ENCODE measurements at places on chromosomes 2 and 18.

DNA sequence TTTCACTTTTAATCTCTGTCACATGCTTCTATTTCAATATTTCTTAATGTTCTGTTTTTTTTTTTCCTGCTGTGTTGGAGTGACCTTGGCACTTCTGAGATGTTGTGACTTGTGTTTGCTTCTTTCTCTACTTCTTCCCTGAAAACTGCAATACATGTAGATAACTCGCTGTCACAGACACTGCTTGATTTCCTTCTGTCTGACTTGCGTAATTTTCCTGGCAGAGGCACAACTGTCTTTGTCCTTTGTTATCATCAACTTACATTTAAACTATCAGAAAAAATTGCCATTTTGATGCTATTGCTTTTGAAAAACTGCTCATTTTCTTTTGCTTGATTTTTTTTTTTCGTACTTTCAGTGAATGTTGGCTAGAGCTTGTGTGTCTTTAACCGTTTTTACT, 69.0 kb downstream of the BABAM2 start:
- DNase-seq = no peak

- no peak for DNase-seq
Measured at GRCh38 chr2:162057426-162057825, 16.6 kb downstream of the DPP4 start.

- DNase-seq = no peak
Measured at GRCh38 chr2:15808204-15808910, 132.0 kb upstream of the MYCN start.

DNA sequence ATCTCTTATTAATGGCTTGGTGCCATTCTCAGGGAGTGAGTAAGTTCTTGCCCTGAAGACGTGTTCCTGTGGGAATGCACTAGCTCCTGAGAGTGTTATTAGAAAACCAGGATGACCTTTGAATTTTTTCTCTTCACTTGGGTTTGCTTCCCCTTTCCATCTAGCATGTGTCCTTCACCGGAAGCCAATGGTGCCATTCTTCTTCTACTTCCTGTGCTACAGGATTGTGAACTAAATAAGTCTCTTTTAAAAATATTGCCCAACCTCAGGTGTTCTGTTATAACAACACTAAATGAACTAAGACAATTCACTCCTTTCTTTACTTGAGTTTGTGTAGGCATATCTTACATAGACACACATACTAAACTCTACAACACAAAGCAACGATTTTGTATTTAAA, 447.0 kb downstream of the SOX11 start:
- DNase-seq = no peak

DNA sequence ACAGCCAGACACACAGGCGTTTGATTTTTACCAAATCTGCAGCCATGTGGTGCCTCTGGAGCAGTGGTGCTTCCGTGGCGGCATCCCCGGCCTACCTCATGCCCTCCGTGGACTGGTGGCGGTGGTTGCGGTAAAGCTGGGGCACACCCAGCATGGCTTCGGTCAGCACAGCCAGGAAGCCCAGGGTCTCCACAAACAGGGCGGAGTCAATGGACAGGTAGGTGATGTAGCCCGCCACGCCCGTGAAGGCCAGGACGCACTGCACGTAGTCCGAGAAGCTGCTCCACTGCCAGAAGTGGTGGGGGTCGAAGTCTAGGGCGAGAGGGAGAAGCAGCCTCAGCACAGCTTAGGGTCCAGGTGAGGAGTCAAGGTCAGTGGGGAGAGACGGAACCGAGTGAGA, 32.4 kb downstream of the SLC66A2 start:
- no peak for DNase-seq

- DNase-seq = no peak
Measured at GRCh38 chr18:46155641-46156051, 51.5 kb downstream of the HAUS1 start.

GRCh38 chr18:31329787-31330438, 12.0 kb downstream of the DSG1 start:
- no peak for DNase-seq

- DNase-seq = no peak
Measured at GRCh38 chr2:233412405-233412804, 58.1 kb downstream of the DGKD start.

DNA sequence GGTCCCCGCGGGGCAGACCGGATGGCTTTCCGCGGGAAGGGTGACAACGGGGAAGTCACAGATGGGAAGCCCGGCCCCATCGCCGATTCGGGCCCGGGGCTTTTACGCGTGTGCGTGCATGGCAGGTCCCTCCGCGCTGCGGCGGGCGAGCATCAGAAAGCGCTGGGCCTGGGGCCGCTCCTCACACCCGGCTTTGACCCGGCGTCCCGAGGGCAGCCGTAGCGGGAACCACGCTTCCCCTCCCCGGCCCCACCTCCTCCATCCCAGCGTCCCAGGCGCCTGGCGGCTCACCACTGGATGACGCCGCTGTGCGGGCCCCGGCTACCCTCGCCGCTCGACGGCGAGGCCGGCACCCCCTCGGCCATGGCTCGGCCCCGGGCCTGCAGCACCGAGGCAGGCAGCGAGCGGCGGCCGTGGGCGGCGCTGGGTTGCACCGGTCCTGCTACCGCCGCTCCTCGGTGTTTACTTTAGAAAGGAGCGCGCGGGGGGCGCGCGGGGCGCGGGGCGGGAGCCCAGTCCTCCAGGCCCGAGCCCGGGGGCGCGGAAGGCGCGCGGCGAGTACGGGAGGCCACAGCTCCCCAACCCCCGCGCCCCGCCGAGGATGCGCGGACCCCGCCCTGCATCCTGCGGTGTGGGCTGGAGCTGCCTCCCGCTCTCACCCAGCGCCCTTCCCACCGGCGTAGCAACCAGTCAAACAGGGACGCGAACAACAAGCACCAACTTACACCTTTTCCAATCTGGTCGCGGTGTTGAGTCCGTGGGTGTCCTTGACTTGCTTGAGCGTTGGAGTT, 806 bp downstream of the RFX8 start:
- DNase-seq = peak; percentile 26

DNA sequence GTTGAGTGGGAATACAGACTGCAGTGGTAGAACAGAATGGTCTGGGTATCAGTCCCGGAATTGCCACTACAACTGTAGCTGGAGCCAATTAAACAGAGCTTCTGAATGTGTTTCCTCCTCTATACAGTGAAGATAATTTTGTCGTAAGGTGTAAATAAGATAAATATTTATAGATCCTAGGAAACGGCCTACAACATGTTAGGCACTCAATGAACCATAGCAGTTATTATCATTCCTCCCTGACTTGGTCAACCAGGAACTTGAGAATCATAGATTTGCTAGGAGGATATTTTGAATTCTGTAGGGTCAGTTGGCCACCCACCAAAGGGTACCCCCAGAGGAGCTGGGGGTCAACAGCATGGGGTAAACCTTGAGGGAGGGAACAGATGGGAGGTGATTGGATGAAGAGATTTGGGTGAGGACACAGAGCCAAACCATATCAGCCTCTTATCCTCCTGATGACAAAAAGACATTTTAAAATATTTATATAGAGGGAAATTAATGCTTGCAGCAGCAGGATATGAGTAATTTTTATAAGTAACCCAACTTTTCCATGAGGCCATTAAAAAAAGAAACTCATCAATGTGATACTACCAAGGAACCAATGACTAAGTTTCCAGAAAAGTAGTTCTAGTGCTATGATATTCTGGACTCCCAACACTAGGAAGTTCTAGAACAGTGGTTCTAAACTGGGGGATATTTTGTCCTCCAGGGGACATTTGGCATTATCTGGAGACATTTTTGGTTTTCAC, 4.0 kb downstream of the DHRS9 start:
- no peak for DNase-seq

DNA sequence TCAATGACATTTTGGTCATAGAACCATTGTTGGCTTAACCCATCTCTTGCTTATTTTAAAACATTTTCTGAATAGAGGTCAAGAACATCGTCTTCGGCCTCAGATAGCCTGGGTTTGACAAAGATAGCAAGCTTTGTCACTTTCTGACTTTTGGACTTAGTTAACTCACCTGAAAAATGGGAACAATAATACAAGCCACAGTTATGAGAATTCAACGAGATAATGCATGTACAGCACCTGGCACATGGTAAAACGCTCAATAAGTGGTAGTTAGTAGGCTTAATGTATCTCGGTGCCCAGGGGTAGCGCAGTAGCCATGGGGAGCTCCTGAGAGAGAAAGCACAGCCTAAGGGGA, 446 bp upstream of the COPS7B start:
- no peak for DNase-seq

- DNase-seq = no peak
Measured at GRCh38 chr2:201642086-201642578, 1.2 kb downstream of the TMEM237 start.

DNA sequence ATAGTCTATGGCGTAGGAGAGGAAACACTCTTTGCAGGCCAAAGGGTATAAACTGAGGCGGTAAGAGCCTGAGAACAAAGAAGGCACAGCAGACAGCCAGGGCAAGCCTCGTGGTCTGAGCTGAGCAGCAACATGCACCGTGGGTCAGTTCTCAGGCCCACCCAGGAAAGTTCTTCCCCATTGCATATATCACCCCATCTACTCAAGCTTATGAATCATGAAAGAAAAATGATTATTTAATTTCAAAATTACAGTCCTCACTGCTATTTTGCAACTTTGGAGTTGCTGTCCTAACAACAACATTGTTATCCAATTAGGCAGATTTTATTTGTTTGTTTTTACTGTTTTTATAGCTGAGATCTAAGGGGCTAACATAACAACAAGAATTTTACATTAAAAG, 54.7 kb upstream of the RIOK3 start:
- no peak for DNase-seq

DNA sequence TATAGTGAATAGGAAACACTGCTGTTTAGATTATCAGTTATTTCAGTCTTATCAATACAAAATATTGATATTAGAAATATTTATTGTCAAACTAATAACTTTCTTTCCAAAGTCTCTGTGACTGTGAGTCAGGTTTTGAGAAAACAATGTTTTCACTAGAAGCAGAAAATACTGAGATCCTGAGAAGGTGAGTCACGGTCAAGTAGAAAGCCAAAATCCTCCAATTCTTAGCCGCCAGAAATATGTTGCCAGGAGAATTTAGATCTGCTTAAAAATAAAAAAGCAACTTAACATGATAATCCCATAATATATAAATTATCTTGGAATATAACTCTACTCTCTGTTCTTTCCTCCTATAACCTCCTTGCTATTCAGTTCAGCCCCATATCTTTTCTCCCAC, 181.9 kb upstream of the NRXN1 start:
- DNase-seq = no peak

GRCh38 chr2:126187668-126188067, 468.3 kb upstream of the GYPC start:
- no peak for DNase-seq

DNA sequence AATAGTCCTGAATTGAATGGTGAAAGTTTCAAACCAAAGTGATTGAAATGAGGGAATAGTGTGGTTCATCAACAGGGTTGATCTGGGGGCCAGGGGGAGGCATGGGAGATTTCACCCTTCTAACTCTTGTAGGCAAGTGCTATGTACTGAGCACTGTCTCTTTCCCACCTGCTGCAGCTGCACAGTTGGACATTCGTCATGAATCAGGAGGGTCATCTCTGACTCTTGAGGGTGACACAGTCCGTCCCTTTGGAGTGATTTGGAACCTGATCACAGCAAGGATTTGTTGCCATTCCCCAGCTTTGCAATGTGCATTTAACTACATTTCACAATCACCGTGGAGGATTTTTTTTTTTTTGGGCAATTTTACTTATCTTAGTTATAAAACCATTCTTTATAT, 224.6 kb downstream of the PHLPP1 start:
- DNase-seq = no peak

GRCh38 chr2:132623096-132623839, 46.7 kb downstream of the LYPD1 start:
- DNase-seq = no peak

- no peak for DNase-seq
Measured at GRCh38 chr2:197705912-197706838, 1.0 kb downstream of the MARS2 start.

DNA sequence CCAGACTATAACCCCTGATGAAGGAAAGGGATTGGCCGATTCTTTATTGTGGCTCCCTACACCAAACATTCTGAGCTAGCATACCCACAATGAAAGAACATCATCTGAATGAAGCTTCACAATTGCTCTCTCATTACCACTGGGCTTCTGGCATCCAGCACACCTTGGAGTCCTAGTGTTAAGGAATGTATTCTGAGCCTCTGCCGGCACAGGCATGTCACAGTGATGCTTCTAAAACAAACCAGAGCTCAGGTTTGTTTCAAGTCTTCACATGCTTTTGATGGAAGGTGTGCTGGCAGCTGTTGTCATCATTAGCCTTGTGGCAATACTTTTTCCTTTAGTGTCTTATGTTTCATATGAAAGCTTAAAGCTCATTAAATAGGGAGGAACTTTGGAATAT, 76.3 kb upstream of the RBBP8 start:
- DNase-seq = no peak

DNA sequence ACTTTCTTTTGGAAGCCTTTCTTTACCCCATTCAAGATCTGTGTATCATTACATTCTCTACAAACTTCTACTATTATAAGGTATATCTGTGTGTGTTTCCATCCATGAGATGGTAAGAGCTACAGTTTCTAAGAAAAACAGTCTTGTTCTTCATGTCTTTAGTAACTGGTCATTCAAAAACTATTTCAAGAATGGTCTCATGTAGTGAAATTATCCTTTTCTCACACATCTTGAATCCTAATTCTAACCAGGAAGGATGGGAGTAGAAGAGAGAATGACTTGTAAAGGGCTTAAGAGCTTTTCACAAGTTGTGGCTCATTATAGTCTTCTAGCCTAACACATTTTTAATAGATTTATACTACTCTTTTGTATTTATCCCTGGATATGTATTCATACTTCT, 47.3 kb downstream of the ROCK1 start:
- no peak for DNase-seq

DNA sequence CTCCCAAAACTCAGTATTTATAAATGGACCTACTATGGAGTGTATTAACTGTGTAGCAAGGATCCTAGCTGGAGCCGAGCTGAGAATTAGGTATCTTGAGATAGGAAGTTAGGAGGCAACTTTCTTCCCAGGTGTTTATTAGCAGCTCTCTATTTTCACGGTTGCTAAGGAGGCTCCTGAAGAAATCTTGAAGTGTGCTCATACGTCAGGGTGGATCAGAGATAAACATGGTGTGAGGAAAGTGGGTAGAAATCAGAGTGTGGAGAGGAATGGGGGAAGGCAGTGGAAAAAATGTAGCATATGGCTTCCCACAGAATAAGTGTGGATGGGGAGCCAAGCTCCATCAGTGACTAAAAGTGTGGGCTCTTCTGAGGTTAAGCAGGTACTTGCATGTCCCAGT, 104.3 kb downstream of the ABCA12 start:
- DNase-seq = no peak

DNA sequence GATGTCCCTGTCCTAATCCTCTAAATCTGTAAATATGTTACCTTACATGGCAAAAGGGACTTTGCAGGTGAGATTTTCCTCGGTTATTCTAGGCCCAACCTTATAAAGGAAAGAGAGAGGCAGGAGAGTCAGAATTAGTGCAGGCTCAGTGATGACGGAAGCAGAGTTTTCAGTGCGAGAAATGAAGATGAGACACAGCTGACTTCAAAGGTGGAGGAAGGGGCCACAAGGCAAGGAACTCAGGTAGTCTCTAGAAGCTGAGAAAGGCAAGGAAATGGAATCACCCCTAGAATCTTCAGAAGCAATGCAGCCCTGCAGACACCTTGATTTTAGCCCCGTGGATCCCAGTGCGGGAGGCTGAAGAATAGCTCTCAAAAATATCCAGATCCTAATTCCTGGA, 7.2 kb upstream of the LCLAT1 start:
- DNase-seq = no peak

- no peak for DNase-seq
Measured at GRCh38 chr2:147703171-147703570, 141.7 kb upstream of the ACVR2A start.

Measured in stimulated activated CD4-positive, alpha-beta T cell treated with anti-CD3 and anti-CD28 coated beads, TNF-alpha, amount 100 ng/mL, for 48 hours (primary cell).